ENCODE measurements at places on chromosomes 1 and 21. TPM values are rescaled to one million over a fixed set of nuclear protein-coding genes. Genes with fewer than 3 reads are reported as not detected.

The OR2W3 gene
- total RNA-seq, result not detected

The KCNE2 gene
- not detected for total RNA-seq

The PRRX1 gene
- total RNA-seq, result not detected

The OR10J1 gene
- not detected for total RNA-seq

The DEPDC1 gene
- total RNA-seq, result 12.2 TPM

The CITED4 gene
- total RNA-seq, result 62.6 TPM
